ENCODE measurements at places on chromosomes 5 and 9.

- no peak for DNase-seq
Observed at GRCh38 chr5:14357441-14357840, 214.3 kb downstream of the TRIO start.

DNA sequence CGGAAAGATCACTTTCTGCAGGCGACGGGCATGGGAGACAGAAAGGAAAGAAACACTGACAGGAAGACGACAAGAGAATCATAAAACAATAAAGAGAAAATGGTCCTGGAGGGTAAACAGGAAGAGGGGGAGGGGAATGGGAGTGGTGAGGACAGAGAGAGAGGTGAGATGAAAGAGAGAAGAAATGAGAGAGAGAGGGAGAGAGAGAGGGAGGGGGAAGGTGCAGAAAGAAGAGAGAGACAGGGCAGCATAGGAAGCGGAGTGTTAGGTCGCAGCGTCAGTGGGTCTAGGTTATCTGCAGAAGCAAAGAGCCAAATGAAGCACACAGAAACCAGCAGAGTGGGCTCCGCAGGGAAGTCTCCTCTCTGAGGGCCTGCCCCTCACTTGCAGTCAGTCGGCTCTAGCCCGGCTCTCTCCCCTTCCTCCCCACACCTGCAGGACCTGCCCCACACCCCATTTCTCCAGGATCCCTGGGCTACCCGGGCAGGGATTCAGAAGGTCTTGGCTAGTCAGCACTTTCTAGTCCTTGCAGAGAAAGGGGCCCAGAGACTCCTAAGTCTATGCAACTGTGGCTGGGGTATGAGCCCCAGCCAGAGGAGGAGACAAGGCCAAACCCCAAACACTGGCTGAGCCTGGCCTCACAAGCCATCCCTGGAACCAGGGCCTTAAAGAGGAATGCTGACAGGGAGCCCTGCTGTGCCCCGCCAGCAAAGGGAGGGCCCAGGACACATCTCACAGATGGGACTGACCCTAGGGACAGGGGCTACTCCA, 29.7 kb upstream of the MEIKIN start:
- no peak for DNase-seq

DNA sequence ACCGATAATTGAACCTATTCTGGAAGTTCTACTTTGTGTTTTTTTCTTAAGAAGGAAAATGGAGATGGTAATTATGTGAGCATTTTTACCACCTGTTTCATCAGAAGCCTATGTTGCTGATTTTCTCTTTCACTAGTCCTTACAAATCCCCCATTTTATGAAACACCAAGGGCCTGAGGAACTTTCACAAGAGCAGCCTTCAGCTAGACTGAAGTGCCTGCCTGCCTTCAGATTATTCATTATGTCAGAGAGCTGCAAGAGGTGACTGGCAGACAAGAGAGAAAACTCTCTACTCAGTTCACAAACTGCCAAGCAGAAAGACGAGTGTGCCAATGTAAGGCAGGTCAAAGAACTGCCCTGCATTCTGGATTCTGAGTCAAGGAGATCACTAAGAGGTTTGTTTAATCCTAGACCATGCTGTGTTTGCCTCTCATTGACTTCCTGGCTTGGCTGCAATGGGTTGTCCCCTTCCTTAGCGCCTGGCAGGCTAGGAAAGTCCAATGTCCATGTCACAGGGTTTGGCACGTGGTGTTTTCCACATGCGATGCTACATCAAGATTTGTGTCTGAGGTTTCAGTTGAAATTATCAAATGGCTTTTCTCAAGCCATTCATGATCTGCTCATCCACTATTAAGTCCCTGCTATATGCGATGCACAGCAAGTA, 143.3 kb downstream of the CDC42SE2 start:
- no peak for DNase-seq

DNA sequence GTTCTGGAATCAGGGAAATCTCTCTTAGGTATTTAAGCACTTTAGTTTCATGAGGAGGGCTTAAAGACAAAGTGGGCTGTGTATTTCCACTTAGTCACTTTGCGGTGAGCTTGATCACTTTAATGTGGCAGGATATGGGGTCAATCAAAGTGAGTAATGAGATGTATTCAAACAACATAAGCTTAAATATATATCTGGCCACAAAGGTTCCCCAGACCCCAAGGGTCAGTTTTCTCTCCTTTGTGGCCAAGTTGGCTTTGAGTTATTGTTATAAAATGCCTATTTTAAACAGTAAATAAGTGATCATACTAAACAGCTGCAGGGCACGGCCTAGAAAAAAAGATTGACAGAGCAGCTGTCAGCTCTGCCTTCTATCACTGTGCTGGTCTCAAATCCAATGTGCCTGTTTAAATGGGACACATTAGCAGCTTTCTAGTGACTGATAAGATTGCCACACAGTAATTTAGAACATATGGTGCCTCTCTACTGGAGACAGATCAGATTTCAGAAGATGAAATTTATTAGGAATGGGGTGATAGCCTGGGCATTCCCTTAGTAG, 363.9 kb downstream of the AGTPBP1 start:
- DNase-seq = peak; percentile 48

DNA sequence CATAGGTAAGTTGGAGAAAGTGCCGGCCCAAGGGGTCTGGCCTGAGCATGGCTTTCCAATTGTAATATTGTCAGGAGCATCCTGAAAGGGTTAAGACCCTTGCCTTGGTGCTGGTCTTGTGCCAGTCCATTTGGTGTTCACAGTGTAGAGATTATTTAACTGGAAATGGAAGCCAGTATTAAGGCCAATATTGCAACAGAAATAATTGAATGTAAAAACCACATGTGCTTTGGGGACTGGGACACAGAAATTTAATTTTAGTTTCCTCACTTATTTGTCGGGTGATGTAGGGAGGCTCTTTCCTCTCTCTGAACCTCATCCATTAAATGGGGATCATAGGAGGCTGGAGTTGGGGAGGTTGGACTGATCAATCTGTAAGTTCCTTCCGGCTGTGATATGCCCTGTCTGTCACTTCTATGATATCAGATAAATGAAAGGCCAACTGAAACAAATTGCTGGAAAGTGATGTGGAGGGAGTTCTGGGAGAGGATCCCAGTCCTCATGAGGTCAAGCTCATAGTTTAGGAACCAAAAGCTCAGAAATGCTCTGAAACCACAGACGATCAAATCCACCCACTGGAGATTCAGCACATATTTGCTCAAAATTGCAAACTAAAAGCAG, 54.8 kb upstream of the COL15A1 start:
- no peak for DNase-seq
